ENCODE measurements at places on chromosomes 13 and 19.

- DNase-seq, result no peak
Observed at GRCh38 chr19:15109768-15110417, 2.7 kb downstream of the SYDE1 start.

GRCh38 chr13:75302071-75302698, 179.8 kb downstream of the TBC1D4 start:
- no peak for DNase-seq

DNA sequence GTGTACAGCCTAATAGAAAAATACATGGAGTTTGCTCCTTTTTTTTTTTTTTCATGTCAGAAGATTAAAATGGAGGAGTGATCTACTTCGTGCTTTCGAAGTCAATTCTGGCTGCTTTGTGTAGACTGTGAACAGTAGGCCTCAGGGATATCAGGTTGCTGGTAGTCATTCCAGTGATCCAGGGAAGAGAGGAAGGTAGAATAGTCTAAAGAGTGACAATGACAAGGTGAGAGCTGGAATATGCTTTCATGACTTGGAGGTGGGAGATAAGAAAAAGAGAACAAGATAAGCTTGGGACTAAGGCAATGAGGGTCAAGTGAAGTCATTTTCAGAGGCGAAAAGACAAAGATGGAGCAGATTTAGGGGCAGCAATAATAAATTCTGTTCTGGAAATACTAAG, 111.3 kb upstream of the MIR17HG start:
- no peak for DNase-seq

- DNase-seq, result no peak
Observed at GRCh38 chr13:39186205-39186875, 148.1 kb downstream of the NHLRC3 start.

- DNase-seq, result no peak
Observed at GRCh38 chr13:111508902-111509509, 188.6 kb downstream of the TEX29 start.

GRCh38 chr19:39670998-39671397, 15.3 kb downstream of the LGALS16 start:
- DNase-seq, result no peak

- no peak for DNase-seq
Observed at GRCh38 chr19:45814851-45815480, at the start of gene RSPH6A. RSPH6A (minus strand) TSS chr19:45815308; CDS start chr19:45815176, 132 bp downstream.

DNA sequence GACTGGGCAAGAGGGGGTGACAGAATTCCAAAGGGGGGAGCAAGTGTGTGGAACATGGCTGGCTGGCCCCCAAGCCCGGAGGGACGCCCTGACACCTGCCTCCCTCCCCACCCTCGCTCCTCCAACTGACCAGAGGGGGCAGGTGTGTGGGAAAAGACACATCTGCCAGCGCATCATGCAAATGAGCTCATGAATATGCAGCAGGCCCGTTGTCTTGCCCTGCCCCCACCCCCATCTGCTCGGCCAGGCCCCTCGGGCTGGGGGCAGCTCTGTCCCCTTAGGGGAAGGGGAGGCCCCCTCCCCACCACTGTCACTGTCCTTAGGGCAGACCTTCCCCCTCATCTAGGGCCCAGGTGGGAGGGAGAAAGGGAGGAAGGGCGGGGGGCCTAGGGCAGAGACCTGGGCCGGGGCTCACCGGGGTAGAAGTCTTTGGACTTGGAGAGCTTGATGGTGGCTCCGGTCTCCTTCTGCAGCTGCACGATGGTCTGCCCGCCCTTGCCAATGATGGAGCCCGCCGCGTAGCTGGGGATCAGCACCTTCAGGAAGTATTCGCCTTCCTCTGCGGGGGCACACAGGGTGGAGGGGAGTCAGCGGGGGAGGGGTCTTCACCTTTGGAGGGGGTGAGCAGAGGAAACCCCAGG, 12.9 kb downstream of the NOVA2 start:
- no peak for DNase-seq

- no peak for DNase-seq
Observed at GRCh38 chr19:6039566-6040225, 61.8 kb upstream of the RANBP3 start.

GRCh38 chr19:47230054-47230920, 712 bp downstream of the BBC3 start:
- DNase-seq, result peak; percentile 75

DNA sequence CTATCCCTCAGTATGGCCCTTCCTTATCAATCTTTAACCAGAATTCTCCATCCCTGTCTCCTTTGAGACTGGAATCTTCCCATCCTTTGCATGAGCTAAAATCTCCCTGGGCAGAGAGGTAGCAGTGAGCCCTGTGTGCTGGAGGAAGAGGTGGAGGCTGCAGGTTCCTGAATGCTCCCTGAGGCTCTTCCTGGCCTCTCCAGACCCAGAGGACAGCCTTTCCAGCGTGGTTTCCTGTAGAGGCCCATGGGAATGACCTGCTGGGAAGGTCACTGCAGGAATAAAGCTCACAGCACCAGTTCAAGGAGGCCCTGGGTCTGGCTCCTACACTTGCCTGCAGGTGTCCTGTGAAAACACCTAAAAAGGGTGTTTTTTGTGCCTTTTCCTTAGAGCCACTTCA, 4.6 kb downstream of the OR10H2 start:
- DNase-seq, result no peak
